Left cardiac atrium (tissue), 4 donors: ENCODE measurements at places on chromosomes 13 and 19.

DNA sequence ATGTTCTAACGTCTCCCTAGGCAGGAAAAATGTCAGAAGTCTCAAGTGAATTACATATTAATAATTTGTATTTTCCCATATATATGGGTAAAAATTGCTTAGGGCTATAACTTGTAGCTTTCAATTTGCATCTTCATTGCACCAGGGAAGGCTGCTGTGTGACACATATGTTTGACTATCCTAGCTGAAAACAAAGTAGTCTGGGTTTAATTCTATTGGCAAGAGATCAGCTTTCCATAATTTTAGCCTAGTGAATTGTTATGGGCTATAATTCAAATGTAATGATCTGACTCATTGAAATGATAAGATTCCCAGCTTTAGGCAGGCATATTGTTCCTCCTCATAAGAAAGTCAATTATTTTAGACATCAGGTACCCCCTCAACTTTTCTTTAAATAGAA lies 553.1 kb downstream of the DCT start:
- DNase-seq: no peak

DNA sequence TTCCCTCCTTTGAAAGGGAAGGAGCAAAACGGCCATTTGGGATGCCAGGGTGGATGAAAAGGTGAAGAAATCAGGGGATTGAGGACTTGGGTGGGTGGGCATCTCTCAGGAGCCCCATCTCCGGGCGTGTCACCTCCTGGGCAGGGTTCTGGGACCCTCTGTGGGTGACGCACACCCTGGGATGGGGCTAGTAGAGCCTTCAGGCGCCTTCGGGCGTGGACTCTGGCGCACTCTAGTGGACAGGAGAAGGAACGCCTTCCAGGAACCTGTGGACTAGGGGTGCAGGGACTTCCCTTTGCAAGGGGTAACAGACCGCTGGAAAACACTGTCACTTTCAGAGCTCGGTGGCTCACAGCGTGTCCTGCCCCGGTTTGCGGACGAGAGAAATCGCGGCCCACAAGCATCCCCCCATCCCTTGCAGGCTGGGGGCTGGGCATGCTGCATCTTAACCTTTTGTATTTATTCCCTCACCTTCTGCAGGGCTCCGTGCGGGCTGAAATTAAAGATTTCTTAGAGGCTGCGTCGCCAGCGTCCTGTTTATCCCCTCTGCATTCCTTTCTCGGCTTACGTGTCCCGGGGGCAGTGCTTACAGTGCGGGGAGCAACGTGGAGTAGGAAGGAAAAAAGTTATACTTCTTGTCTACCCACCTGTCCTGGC lies 15.2 kb upstream of the S1PR4 start:
- peak; percentile 62 for DNase-seq

DNA sequence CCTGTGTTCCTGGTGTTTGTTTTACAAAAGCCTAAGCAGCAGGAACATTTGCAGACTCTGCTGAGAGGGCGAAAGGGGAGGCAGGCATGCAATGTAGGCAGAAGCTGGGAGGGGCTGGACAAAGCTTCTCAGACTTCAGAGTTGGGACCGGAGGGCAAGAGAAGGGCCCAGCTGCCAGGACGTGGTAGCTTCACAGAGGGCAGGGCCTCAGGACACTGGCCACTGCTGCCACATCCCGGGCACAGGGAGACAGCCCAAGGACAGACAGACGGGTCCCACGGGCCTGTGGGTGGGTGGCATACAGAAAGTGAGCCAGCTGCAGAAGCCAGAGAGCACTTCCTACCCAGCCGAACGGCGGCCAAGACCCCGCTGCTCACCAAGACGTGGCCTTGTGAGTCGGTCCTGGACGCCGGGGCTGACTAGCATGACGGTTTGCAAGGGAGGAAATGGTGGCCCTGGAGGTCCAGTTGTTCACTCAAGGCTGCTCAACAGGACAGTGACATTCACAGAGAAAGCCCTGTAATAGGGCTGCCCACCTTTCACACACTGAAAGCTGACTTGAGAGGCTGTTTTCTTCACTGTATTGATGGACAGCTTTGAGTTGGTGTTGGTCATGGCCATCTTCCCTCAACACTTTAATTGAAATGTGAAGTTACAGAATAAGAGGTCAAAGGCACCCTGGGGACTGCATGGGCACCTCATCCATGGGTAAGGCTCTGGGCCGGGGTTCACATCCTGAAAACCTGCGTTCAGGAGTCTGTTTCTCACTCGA lies 23.7 kb upstream of the TFDP1 start:
- no peak for DNase-seq

- DNase-seq: no peak
Measured at GRCh38 chr13:96229356-96229755, 139.4 kb downstream of the HS6ST3 start.

DNA sequence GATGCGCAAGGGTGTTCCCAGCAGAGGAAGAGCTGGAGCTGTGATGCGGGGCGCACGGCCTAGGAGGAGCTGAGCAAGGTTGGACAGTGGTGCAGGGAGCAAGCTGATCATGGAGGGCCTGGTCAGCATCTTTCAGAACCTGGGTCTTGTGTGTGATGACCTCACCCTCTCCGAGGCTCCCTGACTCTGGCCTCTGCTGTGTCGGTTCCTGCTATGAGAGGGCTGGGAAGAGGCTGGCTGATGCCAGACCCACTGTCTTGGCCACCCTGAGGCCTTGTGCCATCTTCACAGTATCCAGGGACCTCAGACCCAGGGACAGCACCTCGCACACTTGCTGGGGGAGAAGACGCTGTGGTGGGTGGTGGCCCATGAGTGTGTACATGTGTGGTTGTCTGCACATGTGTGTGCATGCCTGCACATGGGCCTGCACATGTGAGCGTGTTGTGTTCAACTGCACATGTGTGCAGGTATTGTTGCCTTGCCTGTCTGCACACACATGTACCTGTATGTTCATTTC lies 16.5 kb upstream of the C13orf46 start:
- DNase-seq: peak; percentile 11

- no peak for DNase-seq
Measured at GRCh38 chr13:109096101-109096500, 466.7 kb downstream of the MYO16 start.

GRCh38 chr19:55256562-55257460 lies 2.0 kb downstream of the PPP6R1 start:
- no peak for DNase-seq

DNA sequence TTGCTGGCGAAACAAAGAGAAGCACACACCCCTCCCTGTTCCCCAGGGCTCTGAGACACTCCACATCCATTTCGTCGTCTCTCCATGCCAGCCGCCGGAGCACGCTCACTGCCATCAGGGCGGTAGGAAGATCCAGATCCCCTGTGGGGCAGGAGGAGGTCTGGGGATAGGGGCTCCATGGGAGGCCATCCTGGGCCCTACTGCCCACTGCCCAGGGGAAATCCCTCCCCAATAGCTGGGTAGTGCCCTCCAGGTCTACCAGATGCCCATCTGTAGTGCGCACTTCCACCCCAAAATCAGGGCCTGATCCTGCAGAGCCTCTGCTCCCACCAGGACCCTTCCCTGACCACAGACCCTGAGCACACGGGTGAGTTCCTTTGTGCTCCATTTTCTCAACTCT lies 80.3 kb downstream of the EFNB2 start:
- DNase-seq: no peak

- DNase-seq: no peak
Measured at GRCh38 chr19:49565261-49565660, 15.1 kb downstream of the NOSIP start.

GRCh38 chr13:40446365-40446764 lies 220.1 kb downstream of the FOXO1 start:
- no peak for DNase-seq

- DNase-seq: no peak
Measured at GRCh38 chr13:109746364-109746763, 40.0 kb downstream of the IRS2 start.

- no peak for DNase-seq
Measured at GRCh38 chr13:99363391-99363790, 56.2 kb upstream of the GPR183 start.

- no peak for DNase-seq
Measured at GRCh38 chr13:41511827-41512226, 54.5 kb downstream of the RGCC start.
